ENCODE measurements at places on chromosomes 5 and 9. TPM values are rescaled to one million over a fixed set of nuclear protein-coding genes. Genes with fewer than 3 reads are reported as not detected.

The MTX3 gene
- total RNA-seq: 8.3 TPM

The TMEM252 gene
- total RNA-seq: not detected

The ACOT12 gene
- total RNA-seq: not detected

The ELP1 gene
- total RNA-seq: 11.8 TPM

The LCN6 gene
- 0.56 TPM for total RNA-seq

The ADAMTS19 gene
- total RNA-seq: 0.80 TPM

The PLPP7 gene
- total RNA-seq: 0.40 TPM

The PRDM9 gene
- not detected for total RNA-seq

DNA sequence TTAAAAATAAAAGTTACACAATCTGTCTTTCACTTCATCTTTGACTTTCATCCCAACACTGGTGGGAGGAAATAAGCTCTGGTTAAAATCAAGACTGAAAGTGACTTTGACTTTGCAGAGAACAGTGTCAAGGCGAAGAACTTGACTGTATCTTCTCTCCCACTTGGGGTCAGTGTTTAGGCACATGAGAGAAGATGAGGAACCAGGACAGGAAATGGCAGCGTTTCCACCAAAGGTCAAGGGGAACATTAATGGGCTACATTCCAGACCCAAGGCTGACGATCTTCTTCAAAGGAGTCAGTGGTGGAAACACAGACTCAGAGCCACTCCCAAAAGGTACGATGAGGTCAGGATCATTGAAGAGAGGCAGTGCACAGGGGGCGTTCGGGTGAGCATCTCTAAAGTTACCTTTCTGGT is 409.5 kb downstream of the ARHGEF28 start:
- H3K27ac ChIP-seq: no peak overlapping the region
- DNase-seq: peak; percentile 25
- H3K27me3 ChIP-seq: no peaks in the 10 kb centered on the region
- no peaks in the 10 kb centered on the region for H3K36me3 ChIP-seq
- H3K4me3 ChIP-seq: no peak overlapping the region
- H3K4me1 ChIP-seq: no peaks in the 10 kb centered on the region

- H3K4me3 ChIP-seq: no peak overlapping the region
- no peaks in the 10 kb centered on the region for H3K4me1 ChIP-seq
- no peak overlapping the region for H3K27ac ChIP-seq
- DNase-seq: no peak
- peaks cover 4% of the 10 kb centered on the region for H3K27me3 ChIP-seq
Measured at GRCh38 chr9:89234205-89235067, 55.8 kb upstream of the SHC3 start.

DNA sequence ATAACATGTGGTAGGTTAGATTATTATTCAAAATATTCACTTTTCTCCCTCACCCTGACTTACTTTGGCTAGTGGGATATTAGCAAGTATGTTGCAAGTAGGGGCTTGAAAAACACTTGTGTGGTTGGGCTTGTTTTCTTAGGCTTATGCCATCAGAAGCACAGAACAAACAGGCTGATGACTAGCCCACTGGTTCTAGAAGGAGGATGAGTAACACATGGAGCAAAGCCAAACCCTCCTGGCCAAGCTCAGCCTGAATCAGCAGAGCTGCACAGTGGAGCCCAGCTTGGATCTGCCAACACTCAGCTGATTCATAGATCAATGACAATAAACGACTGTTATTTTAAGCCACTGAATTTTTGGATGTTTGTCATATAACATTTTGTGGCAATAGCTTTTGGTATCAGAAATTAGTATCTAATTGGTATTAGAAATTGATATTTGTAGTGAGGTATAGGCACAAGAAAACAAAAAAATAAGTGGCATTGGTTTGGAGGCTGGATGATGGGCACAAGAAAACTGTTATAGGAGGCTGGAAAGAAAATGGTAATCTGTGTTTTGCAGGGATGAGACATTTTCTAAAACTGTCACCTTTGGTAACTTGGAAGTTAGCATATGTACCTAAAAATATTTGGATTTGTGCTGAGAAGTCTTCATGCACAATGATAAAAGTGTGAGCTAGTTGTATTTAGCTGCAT is 46.1 kb upstream of the ZBED3 start:
- H3K36me3 ChIP-seq: no peaks in the 10 kb centered on the region
- H3K4me3 ChIP-seq: no peak overlapping the region
- no peaks in the 10 kb centered on the region for H3K27me3 ChIP-seq
- no peaks in the 10 kb centered on the region for H3K4me1 ChIP-seq

GRCh38 chr9:87610200-87611155 is 112.8 kb downstream of the DAPK1 start:
- no peak overlapping the region for H3K4me3 ChIP-seq
- H3K27ac ChIP-seq: no peak overlapping the region
- H3K4me1 ChIP-seq: no peaks in the 10 kb centered on the region
- no peaks in the 10 kb centered on the region for H3K27me3 ChIP-seq
- no peaks in the 10 kb centered on the region for H3K36me3 ChIP-seq

DNA sequence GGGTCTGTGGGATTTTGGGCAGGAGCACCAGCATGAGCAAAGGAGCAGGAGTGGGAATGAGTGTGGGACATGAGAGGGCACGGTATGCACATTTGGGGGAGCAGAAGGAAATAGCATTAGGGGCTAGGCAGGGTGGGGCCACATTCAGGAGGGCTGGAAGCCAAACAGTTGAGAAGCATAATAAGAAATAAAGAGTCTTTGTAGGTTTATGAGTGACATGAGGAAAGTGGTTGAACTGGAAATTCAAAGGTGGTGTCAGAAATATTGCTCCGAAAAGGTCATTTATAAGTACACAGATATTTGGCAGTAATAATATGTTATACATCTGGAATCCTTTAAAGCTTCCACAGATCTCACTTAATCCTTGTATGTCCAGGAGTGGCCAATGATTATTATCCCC is 26.4 kb downstream of the ARHGEF28 start:
- no peaks in the 10 kb centered on the region for H3K36me3 ChIP-seq
- H3K27ac ChIP-seq: no peak overlapping the region
- DNase-seq: peak; percentile 32
- H3K4me1 ChIP-seq: no peaks in the 10 kb centered on the region

GRCh38 chr5:173888473-173889131 is 453 bp downstream of the CPEB4 start:
- H3K36me3 ChIP-seq: no peaks in the 10 kb centered on the region
- H3K4me3 ChIP-seq: peak overlapping the region; percentile 80
- no peaks in the 10 kb centered on the region for H3K27me3 ChIP-seq
- H3K27ac ChIP-seq: peak overlapping the region; percentile 71

DNA sequence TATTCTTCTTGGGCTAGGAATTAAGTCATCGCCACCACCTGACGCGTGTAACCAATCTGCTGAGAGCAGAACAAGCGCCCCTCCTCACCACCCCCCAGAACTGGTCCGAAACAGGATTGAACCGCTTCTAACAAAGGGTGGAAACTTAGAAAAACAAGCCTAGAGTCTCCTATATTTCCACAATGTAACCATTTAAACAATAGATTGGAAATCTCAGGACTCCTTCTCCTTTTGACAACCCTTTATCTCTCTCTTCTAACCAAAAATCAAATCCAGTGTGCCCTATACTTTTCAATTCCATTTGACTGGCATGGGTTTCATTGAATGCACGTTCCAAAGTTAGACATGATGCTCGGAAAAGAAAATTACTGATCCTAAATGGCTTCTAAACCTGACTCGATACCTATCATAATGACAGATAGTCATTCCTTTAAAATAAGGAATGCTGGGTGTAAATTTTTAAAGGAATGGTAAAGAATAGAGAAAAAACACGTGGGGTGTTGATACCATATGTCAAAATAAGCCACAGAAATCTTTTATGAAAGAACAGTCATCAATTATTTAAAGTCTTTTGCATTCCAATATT is 1.2 kb downstream of the ARRDC3 start:
- H3K36me3 ChIP-seq: no peaks in the 10 kb centered on the region
- H3K4me3 ChIP-seq: peak overlapping the region; percentile 81
- DNase-seq: peak; percentile 91

- DNase-seq: no peak
- H3K27ac ChIP-seq: no peak overlapping the region
- no peaks in the 10 kb centered on the region for H3K27me3 ChIP-seq
Measured at GRCh38 chr5:21774281-21774680, 1078.9 kb downstream of the CDH12 start.

GRCh38 chr9:134055981-134056461 is 11.8 kb downstream of the BRD3 start:
- H3K4me1 ChIP-seq: peaks cover 15% of the 10 kb centered on the region
- H3K27me3 ChIP-seq: no peaks in the 10 kb centered on the region
- H3K36me3 ChIP-seq: no peaks in the 10 kb centered on the region
- DNase-seq: peak; percentile 65
- no peak overlapping the region for H3K4me3 ChIP-seq

GRCh38 chr9:81669041-81669651 is 20.2 kb downstream of the TLE1 start:
- H3K36me3 ChIP-seq: no peaks in the 10 kb centered on the region
- no peaks in the 10 kb centered on the region for H3K27me3 ChIP-seq
- H3K27ac ChIP-seq: no peak overlapping the region
- DNase-seq: no peak

- no peaks in the 10 kb centered on the region for H3K36me3 ChIP-seq
- no peak for DNase-seq
- no peaks in the 10 kb centered on the region for H3K27me3 ChIP-seq
- H3K4me1 ChIP-seq: no peaks in the 10 kb centered on the region
Measured at GRCh38 chr9:88383176-88383575, 5.1 kb upstream of the SPIN1 start.

- H3K4me1 ChIP-seq: no peaks in the 10 kb centered on the region
- DNase-seq: no peak
- no peaks in the 10 kb centered on the region for H3K27me3 ChIP-seq
- H3K36me3 ChIP-seq: no peaks in the 10 kb centered on the region
Measured at GRCh38 chr9:114225561-114226212, 70.3 kb downstream of the COL27A1 start.

GRCh38 chr5:142314109-142314508 is 10.7 kb downstream of the SPRY4 start:
- no peak for DNase-seq
- no peaks in the 10 kb centered on the region for H3K36me3 ChIP-seq
- H3K27ac ChIP-seq: no peak overlapping the region
- H3K27me3 ChIP-seq: no peaks in the 10 kb centered on the region
- H3K4me1 ChIP-seq: no peaks in the 10 kb centered on the region
- H3K4me3 ChIP-seq: no peak overlapping the region

- no peaks in the 10 kb centered on the region for H3K4me1 ChIP-seq
- no peak overlapping the region for H3K27ac ChIP-seq
- DNase-seq: no peak
Measured at GRCh38 chr5:82376307-82376706, 98.2 kb upstream of the RPS23 start.

- H3K4me1 ChIP-seq: peaks cover 8% of the 10 kb centered on the region
- no peaks in the 10 kb centered on the region for H3K36me3 ChIP-seq
- H3K27me3 ChIP-seq: no peaks in the 10 kb centered on the region
- peak; percentile 77 for DNase-seq
- no peak overlapping the region for H3K4me3 ChIP-seq
Measured at GRCh38 chr9:134475011-134475790, 148.9 kb downstream of the RXRA start.

DNA sequence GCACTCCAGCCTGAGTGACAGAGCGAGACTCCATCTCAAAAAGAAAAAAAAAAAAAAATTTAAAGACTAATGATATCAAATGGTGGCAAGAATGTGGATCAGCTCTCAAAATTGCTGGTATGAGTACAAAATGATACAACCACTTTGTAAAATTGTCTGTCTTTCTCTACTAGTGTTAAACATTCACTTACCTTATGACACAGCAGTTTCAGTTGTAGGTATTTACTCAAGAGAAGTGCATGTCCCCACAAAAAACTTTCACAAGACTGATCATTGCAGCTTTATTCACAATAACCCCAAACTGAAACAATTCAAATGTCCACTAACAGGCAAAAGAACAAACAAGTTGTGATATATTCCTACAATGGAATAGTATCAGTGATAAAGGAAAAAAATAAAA is 14.7 kb upstream of the CETN3 start:
- H3K4me3 ChIP-seq: no peak overlapping the region
- H3K4me1 ChIP-seq: no peaks in the 10 kb centered on the region
- H3K27ac ChIP-seq: no peak overlapping the region
- no peak for DNase-seq
- no peaks in the 10 kb centered on the region for H3K36me3 ChIP-seq
